Activated CD4-positive, alpha-beta T cell treated with anti-CD3 and anti-CD28 coated beads, Interleukin-2, amount 50 U/mL, for 4 hours (primary cell): ENCODE measurements at places on chromosomes 7 and 10.

DNA sequence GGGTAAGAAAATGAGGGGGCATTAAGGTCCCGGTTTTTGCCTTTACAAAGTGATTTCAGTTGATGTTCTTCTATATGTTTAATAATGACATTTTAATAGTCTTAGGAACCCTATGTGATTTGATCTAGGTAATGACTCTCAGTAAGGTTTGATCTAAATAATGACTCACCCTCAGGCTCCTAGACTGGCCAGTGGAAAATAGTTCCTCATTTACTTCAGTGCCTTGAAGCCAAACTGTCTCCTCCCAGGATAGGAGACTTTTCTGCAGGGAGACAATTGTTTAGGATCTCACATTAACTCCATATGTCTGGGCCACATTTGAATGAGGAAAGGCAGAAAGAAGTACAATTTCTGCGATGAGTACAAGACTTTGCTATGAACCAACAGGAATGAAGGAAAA is 1331.9 kb downstream of the XPNPEP1 start:
- DNase-seq: no peak

DNA sequence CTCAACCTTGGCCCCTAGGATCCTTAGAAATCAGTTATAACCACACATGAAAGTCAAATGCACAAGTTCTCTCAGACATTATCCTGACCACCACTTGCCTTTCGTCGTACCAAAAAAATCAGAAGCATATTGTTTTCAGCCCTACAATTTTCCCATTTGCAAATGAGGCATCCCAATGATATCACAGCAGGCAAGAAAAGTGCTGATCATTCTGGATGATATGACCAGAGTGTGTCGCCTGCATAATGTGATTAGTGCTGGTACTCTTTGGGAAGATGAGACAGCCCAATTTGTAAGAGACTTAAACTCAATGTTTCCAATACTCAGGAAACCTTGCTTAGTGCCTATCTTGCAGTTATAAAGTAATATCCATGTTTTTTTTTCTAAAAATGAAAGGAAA is 168.0 kb downstream of the SORCS1 start:
- DNase-seq: no peak

DNA sequence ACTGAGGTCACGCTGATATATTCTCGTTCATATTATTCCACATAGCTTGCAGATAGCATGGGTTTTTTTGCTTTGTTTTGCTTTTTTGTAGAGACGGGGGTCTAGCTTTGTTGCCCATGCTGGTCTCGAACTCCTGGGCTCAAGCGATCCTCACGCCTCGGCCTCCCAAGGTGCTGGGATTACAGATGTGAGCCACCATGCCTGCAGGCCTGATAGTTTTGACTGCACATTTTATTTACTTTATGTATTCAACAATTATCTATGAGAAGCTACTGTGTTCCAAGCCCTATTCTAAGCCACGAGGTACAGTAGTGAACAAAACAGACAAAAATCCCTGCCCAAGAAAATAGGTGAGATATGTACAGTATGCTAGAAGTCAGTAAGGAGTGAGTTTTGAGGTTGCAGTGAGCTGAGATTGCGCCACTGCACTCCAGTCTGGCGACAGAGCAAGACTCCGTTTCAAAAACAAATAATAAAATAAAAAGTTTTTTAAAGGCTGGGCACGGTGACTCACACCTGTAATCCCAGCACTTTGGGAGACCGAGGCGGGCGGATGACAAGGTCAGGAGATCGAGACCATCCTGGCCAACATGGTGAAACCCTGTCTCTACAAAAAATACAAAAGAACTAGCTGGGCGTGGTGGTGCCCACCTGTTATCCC is 1.3 kb upstream of the YWHAG start:
- no peak for DNase-seq

DNA sequence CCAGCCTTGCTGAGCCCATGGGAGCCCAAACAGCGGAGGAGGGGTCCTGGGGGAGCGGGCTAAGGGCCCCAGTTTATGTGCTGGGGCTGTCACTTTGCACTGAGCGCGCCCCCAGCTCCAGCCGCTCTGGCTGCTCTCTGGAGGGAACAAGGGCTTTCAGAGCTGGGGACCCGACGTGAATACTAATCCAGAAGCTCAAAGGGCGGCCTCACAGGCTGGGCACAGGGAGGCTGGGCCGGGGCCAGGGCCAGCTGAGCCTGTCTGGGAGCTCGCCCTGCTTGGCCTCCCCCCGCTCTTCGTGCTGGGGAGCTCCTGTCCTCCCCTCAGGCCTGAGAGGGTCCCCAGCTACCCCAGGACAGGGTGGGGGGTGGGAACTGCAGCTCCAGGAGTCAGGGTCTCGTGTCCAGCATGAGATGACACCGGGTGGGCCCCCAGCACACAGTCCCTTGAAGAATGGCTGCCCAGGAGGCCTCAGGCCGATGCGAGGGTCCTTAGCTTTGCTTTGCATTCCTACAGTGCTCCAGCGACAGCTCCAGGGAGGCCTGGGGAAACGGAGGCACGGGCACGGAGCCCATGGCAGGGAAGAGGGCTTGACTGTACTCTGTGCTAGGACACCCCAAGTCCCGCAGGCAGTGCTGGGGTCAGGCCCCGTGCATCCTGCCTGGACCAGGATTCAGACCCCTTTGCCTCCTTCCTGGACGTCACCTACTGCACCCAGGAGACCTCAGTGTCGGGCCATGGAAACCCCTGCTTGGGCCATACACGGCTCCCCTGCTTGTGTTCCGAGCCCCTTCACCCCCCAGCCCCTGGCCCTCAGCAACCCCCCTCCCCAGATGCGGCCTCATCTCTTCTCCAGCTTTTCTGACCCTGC is 5.8 kb upstream of the AMZ1 start:
- DNase-seq: no peak

GRCh38 chr7:4714161-4714700 is 32.1 kb downstream of the FOXK1 start:
- no peak for DNase-seq

- DNase-seq: no peak
Measured at GRCh38 chr7:27686315-27686714, 23.6 kb upstream of the HIBADH start.

- DNase-seq: no peak
Measured at GRCh38 chr10:73926152-73926764, 15.3 kb downstream of the PLAU start.

DNA sequence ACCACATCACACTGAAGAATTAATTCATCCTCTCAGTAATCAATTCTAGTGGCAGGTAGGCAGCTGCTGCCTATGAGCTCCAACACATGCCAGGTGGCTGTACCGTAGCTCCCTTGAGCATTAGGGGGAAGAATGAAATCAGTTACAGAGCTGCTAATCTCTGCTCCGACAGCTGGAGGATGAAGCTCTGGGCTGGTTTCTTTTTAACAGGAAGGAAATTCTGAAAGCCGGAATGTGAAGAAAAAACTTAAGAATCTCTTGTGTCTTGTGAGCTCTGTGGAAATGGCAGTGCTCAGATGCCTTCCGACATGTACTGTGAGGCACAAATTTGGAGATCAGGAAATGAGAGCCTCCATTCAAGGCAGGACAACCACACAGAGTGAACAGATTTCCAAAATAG is 2.8 kb upstream of the AHCYL2 start:
- no peak for DNase-seq

GRCh38 chr10:33025039-33025438 is 67.0 kb upstream of the ITGB1 start:
- no peak for DNase-seq

DNA sequence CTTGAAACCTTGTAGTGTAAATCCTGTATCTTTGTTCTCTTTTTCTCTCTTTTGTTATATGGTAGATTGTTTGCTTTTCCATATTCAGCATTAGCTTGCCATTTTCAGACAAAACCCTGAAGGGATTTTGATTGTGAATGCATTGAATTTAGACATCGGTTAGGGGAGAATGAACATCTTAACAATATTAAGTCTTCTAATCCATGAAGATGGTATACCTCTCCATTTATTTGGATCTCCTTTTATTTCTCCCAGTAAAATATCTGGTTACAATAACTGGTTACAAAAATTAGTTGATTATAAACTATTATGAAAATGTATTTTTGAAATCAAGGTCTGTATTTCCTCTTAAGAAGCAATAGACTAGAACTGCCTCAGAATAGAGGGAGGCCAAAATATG is 12.4 kb upstream of the SLK start:
- no peak for DNase-seq

GRCh38 chr7:35846816-35847412 is 46.1 kb downstream of the SEPTIN7 start:
- no peak for DNase-seq

- no peak for DNase-seq
Measured at GRCh38 chr10:78600740-78601139, 468.0 kb upstream of the ZMIZ1 start.

DNA sequence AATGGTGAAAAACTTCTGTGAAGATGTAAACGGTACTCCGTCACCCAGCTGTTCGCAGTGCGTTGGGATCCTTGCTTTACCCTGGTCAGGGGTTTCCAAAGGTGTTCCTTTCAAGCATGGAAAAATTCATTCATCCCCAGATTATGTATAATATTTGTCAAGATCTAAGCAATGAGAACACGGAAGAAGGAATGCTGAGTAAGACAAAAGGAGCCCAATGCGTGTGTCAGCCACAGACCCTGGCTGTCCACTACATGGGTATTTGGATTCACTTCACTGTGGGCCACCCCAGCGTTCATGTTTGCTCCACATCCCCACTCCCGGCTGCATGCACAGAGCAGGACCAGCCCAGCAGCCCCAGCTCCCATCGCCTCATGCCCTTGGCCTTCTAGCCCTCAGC is 241.3 kb upstream of the CELF2 start:
- no peak for DNase-seq

- DNase-seq: no peak
Measured at GRCh38 chr10:96334616-96335526, 23.9 kb downstream of the OPALIN start.

- no peak for DNase-seq
Measured at GRCh38 chr7:131570401-131570800, 14.0 kb upstream of the PODXL start.

GRCh38 chr7:46156086-46156485 is 235.0 kb upstream of the IGFBP3 start:
- DNase-seq: no peak

DNA sequence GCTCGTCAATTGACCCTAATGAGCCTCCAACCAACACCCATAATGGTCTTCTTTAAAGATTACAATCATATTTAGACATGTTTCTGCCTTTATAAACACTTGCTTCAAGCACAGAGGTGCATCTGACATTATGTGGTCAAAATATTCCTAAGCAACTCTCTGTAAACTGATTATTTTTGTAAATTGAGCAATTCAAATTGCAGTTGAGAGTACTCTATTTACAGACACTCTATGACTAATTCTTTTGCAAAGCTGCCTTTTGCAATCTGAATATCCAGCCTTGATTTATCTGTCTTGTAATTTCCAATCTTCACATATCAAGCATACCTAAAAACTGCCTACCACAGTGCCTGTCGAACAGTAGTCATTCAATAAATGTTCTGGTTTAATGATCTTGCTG is 112.0 kb downstream of the PDE1C start:
- no peak for DNase-seq

- no peak for DNase-seq
Measured at GRCh38 chr7:116572036-116572435, 47.2 kb downstream of the CAV1 start.

DNA sequence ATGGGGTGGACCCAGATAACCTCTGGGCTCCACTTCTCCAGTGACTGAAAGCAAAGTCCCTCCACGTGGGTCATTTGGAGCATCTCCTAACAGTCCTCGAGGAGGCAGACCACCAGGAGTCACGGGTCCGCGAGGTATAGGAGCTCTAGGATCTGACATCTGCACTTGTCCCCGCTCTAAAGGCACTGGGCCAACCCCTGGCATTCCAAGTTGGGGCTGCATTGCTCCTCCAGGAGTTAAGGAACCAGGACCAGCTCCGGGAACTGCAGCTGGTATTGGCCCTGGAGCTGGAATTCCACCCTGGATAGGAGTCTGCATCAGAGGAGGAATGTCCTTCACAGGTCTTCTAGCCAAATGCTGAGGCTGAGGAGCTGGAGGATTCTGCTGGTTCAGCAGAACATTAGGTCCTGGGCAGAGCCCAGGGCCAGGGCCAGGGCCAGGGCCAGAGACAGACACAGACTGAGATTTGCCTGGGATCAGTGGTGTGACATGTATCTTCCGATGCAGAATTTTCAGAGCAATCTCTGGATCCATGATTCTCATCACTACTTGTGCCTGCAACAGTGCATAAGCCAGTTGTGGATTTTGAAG is 827 bp downstream of the CSTF2T start:
- DNase-seq: no peak

DNA sequence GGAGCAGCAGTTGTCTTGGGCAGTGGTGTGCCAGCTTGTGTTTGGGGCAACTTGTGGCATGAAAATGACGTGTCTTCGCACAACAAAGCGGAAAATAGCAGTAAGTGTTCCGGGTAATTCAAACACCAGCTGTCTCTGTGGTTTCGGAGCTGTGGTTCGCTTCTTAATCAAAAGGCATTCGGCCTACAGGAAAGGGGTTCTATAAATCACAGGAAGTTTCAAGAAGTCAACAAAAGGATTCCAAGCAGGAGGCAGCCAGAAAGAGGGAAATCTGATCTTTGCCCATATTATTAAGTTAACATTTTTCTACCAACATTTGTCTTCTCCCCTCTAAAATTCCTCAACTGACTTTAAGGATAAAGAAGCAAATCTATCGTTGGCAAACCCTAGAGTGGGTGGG is 353.4 kb downstream of the FGFR2 start:
- no peak for DNase-seq

- no peak for DNase-seq
Measured at GRCh38 chr7:128025380-128025779, 5.9 kb downstream of the LRRC4 start.

- DNase-seq: no peak
Measured at GRCh38 chr7:127702938-127703337, 50.9 kb downstream of the SND1 start.

GRCh38 chr7:46292741-46293140 is 371.7 kb upstream of the IGFBP3 start:
- DNase-seq: no peak

DNA sequence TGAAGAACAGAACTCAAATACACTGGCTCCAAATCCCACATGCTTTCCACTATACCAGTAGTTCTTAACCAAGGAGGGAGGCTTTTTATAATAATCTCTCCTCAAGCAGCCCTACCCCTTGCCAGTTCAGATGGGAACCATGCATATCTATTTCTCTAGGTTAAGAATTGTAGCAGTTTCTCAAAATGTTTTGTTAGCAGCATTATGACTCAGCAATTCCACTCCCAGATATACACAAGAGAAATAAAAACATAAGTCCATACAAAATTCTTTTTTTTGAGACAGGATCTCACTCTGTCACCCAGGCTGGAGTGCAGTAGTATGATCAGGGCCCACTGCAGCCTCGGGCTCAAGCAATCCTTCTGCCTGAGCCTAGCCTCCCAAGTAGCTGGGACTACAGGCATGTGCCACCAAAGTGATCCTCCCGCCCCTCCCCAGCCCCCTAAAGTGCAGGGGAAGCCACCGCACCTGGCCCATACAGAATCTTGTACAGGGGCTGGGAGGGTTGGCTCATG is 18.1 kb downstream of the YWHAG start:
- no peak for DNase-seq

GRCh38 chr10:78407009-78407711 is 373.5 kb downstream of the RPS24 start:
- DNase-seq: peak; percentile 50

DNA sequence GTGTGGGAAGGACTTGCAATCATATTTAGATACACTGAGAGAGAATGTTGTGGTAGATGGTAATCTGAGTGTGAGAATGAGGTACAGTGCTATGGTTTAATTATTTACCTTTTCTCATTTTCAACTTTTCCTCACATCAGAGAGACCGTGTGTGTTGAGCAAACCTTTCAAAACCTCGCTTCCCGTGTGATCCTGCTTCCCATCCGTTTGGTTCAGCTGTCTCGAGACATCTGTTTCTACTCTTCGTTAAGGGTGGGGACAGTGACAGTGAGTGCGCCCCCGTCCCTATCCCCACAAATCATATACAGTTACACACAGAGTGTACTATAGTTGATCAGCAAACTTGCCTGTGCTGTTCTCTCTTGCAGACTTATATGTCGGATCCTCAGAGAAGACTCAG is 33.0 kb upstream of the NOBOX start:
- no peak for DNase-seq
